ENCODE measurements at places on chromosomes 6 and 20.
A peak's percentile ranks its signal among the peaks of the same experiment; 100 is the strongest.

GRCh38 chr20:420721-421574, 12.8 kb downstream of the RBCK1 start:
- no peak for DNase-seq

DNA sequence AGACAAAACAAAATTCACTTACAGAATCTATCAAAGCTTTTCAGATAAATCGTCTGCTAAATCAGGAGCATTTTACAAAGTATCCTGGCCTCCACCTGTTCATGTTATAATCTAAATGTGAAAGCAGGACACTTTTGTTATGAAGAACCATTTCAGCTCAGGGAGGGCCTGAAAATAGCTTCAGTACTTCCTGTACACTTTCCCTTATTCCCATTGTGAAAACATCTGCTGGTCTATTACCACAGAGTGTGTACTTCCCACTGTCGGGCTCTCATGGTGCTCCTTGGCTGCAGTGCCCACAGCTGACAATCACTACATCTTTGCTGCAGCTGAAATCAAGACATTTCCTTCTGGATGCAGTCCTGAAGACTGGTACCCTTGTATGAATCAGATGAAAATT, 128.1 kb downstream of the OPRM1 start:
- DNase-seq = no peak

GRCh38 chr6:156777577-156778453, 637 bp downstream of the ARID1B start:
- DNase-seq = peak; percentile 74

DNA sequence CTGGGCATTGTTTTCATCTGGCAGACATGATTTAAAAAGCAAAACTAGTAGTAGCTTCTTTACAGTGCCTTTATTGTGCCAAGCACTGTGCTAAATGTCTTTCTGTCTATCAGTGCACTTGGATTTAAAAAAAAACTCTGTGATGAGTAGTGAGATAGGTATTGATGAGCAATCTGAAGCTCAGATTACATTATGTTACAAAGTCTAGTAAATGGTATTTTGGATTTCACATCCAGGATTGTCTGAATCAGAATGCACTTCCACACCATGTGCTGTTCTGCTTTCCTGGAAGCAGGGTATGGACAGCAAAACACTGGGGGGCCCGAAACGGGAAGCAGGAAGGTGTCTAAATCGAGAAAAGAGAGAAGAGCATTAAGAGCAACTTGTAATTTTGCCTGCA, 103.4 kb upstream of the CCN2 start:
- DNase-seq = no peak

DNA sequence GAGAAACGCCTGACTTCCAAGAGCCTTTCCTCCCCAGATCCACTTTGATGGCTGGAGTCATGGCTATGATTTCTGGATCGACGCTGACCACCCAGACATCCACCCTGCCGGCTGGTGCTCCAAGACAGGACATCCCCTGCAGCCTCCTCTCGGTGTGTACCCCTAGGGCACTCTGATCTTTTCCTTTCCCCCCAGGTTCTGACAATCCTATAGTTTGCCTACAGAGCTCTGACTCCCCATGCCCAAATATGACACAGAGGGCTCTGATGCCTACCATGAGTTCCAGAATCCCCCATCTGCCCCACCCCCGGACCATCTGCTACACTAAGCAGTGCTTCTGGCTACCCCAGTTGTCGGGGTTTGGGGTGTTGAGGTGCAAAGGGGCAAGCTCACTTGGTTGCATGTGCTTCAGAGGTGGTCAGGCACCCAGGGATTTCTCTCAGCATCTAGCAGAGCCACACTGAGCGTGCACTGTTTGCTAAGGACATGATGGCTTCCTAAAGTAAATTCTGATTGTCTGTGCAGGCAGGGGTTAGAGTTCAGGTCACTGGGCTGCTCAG, 24.0 kb upstream of the SGK2 start:
- DNase-seq = no peak

All from activated T-cell treated with anti-CD3 and anti-CD28 coated beads, Interleukin-2, amount 50 U/mL, for 48 hours (primary cell).